ENCODE measurements at places on chromosomes 11 and 22.

DNA sequence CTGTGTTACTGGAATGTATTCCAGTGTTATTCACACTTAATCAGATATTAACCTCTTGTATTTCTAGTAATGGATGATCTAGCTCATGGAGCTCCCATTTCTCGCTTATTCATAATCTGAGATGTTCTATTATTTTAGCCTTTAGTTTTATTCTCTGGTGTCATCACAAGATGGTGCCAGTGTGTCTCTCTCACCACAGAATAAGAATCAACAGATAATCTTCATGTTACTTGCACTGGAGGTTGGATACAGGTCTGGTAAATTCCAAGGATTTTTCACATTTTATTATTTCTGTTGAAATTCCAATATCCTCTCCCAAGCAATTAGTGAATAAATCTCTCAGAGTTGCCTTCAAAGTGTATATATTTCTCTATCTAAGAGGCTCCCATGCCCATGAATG, 74.6 kb downstream of the CASP12 start:
- no peak for DNase-seq

DNA sequence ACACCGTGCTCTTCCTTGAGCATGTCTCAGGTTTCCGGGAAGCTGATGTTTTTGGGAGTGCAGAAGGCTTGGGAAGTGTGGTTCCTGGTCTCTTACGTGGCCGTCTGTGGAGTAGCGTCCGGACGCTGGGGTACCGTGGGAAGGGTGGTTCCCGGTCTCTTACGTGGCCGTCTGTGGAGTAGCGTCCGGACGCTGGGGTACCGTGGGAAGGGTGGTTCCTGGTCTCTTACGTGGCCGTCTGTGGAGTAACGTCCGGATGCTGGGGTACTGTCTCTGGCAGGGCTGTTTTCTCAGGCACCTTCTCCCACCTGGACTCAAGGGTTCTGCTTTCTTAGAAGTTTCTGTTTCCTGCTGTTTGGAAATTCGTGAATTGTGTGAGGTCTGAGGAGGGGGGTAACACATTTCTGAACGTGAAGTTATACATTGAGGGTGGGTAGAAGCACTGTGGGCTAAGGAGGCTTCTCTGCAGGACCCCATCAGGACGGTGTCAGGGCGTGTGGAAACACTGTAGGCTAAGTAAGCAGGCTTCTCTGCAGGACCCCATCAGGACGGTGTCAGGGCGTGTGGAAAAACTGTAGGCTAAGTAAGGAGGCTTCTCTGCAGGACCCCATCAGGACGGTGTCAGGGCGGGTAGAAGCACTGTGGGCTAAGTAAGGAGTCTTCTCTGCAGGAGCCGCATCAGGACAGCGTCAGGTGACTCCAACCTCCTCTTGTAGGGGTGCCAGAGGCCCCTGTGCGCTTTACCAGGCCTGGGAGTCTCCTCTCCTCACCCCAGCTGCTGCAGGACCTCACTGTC, 5.3 kb upstream of the IFITM3 start:
- no peak for DNase-seq

DNA sequence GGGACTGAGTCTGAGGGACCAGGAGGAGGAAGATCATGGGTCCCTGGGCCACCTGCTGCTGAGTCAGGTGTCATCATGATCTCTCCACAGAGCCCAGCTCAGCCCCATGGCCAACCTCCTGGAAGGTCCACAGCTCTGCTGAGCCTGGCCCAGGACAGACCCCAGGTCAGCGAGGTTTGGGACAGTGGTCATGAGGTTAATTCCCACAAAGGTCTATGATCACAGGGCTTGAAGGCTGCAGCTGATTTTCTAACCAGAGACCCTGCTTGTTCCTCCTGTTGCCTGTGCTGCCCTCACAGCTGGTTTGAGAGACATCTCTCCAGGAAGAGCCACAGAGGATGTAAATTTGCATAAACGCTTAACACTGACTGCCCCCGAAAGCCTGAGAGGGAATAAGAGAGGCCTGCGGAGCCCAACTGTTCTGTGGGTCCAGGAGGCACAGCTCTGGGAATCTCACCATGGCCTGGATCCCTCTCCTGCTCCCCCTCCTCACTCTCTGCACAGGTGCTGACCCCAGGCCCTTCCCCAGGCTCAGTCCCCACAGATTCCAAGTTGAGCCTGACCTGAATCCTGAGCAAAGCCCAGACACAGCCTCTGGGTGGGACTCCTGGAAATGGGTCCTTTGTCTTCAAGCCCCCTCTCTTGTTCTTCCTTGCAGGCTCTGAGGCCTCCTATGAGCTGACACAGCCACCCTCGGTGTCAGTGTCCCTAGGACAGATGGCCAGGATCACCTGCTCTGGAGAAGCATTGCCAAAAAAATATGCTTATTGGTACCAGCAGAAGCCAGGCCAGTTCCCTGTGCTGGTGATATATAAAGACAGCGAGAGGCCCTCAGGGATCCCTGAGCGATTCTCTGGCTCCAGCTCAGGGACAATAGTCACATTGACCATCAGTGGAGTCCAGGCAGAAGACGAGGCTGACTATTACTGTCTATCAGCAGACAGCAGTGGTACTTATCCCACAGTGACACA, 102.8 kb downstream of the GGTLC2 start:
- no peak for DNase-seq

DNA sequence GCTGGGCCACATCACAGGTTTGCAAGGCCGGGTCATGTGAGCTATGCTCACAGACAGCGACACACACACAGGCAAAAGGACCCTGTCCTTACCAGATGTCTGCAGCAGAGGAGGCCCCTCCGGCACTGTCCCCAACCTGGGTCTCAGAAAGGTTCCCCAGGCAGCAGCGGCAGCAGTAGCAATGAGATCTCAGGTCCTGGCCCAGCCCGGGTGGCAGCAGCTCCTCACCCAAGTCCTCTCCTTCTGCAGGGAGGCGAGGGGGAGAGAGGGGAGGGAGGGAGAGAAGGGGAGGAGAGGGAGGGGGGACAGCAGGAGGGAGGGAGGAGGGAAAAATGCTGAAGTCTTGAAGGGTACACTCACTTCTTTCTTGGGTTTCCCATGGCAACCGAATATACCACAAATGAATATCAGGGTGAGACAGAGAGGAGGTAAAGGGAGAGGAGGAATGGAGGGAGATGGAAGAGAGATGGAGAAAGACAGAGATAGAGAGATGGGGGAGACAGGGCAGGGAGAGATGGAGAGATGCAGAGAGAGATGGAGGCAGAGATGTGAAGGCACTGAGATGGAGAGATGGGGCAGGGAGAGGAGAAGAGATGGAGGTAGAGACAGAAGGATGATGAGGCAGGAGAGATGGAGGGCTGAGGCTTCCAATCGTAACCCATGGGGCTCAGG, 9.5 kb downstream of the ELFN2 start:
- DNase-seq, result no peak

DNA sequence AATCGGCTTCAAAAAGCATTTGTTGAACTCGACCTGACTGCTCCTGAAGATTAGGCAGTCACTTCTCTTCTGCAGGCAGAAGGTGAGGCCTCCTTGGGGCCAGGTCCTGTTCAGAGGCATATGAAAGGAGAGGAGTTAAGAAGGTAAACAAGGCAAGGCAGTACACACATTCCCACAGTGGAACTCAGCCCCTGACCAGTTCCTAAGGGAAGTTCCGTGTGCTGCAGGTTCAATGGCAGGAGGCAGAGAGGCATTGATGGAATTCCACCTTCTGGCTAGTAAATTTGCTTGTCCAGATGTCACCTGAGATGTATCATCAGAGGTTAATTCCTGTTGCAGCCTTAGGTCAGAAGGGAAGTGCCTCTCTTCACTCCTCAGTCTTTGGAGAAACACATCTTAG, 337.0 kb upstream of the MTNR1B start:
- DNase-seq, result no peak

DNA sequence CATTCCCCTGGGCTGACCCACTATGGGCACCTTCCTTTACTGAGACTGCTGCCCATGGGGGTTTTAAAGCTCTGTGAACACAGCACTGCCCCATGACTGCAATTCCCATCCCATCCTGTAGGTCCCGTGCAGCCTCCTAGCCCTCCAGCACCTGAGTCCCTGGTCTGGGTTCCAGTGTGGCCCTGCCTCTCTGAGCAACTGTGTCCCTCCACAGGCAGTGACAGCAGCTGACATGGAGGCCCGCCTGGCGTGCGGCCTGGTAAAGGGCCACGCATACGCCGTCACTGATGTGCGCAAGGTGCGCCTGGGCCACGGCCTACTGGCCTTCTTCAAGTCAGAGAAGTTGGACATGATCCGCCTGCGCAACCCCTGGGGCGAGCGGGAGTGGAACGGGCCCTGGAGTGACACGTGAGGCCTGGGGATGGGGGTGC, 12.6 kb downstream of the OMP start:
- no peak for DNase-seq

DNA sequence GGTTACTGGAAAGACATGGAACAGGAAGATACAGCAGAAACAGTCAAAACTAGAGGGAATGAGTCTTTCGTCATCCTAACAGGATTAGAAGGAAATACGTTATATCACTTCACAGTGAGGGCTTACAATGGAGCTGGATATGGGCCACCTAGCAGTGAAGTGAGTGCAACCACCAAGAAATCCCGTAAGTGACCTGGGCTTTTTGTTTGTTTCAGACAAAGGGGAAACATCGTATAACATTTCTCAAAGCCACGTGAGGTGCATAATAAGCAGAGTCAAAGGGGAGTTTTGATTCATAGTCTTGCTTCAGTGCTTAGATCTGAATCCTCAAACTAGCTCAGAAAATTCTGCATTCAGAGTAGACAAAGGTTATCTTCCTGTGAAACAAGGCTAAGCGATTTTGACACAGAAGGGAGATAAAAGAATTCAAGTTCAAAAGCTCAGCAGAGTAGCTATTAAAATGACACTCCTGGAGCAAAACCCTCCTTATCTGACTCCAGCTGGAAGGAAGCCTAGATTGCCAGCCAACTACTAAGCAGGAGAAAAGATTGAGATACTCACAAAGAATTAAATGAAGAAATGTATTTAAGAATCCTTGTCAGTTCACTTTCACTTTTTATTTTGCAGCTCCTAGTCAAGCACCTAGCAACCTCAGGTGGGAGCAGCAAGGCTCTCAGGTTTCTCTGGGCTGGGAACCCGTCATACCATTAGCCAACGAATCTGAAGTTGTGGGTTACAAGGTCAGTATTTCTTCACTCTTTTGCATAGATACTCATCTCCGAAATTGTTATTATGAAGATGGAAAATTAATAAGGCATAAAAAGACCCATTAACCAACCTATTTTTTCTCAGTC, 346.4 kb upstream of the ARHGAP42 start:
- no peak for DNase-seq

GRCh38 chr11:17479284-17480214, 2.9 kb upstream of the ABCC8 start:
- peak; percentile 35 for DNase-seq

- DNase-seq, result no peak
Observed at GRCh38 chr22:30903876-30904460, 64.6 kb downstream of the MORC2 start.

DNA sequence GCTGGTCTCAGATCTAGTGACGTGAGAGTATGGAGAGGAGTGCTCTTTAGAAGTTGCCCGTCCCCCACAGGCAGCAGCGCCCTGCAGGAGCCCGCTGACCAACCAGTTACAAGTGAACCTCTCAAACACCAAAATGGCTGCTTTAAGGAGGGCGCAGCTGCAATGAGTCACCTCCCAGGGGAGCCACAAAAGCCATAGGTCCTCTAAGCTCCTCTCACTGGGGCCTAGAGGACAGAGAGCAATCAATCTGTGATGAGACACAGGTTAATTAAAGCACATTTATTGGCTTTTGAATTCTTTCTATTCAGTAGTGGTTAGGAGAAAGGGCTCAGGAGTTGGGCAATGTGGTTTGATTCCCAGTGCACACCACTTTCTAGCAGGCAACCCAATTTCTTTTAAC, 15.5 kb upstream of the RAPSN start:
- DNase-seq, result no peak

DNA sequence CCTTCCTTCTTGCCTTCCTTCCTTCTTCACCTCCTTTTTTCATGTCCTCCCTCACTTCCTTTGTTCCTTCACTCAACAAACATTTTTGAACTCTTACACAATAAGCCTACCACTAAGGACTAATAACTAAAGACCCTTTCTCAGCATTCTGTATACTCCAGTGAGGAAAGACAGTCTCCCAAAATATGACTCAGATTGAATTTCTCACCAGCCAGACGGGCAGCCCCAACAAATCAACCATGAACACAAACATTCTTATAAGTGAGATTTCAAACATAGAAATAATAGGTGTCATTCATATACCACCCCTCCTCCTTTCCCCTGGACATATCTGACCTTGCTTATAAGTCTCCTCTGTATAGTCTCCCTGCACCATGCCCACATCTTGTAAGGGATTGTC, 1079.7 kb downstream of the OPCML start:
- DNase-seq, result no peak

DNA sequence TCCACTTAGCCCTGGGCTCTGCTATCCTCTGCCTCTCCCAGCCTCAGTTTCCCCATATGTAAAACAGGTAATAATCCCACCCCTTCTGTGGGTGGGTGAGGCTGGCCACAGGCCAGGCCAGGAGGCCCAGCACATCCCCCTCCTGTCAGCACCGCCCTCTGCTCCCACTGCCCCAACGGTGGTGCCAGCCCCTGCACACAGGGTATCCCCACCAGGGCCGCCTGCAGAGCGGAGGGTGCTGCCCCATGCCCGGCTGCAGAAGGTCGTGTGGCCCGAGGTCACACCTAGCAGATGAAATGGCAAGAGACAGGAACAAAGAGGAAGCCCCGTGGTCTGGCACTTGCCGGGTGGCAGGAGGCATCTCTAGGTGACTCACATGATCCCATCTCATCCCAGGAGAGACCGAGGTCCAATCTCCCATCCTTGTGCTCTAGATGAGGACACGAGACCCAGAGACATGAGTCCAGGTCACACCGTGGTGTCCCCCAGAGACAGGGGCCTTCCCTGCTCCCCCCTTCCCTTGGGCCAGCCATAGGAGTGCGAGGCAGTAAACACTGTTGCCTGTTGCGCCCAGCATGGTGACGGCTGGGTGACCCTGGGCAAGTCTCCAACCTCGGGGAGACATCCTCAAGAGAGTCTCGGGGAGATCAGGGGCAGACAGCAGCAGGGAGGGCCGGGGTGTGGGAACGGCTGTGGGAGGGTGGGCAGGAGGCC, 27.2 kb upstream of the PPARA start:
- DNase-seq, result no peak

DNA sequence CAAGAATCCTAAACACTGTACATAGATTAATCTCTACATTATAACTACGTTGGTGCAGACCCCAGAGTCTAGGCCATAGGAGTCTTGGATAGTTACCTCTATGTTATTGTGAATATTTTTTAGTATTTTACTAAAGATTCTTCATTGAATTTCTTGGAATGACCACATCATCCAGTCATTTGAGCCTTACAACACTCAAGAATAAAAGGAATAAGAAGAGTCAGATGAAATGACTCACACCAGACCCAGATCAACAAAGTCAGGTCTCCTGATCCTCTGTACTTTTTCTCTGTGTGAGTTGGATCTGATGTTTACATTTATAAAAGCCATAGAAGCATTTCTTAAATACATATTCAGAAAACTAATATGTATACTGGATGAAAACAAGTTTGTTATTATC, 179.2 kb upstream of the ARHGAP20 start:
- DNase-seq, result no peak
